ENCODE measurements at places on chromosomes 11 and 22. TPM values are rescaled to one million over a fixed set of nuclear protein-coding genes. Genes with fewer than 3 reads are reported as not detected.
A peak's percentile ranks its signal among the peaks of the same experiment; 100 is the strongest.

The NXPE4 gene
- not detected for polyA plus RNA-seq

GRCh38 chr11:57179681-57180080 lies 2.1 kb upstream of the LRRC55 start:
- H3K4me1 ChIP-seq, result no peaks in the 10 kb centered on the region
- no peak for DNase-seq
- no peaks in the 10 kb centered on the region for H3K36me3 ChIP-seq
- H3K27me3 ChIP-seq, result peaks cover 4% of the 10 kb centered on the region
- H3K4me3 ChIP-seq, result no peak overlapping the region

The MN1 gene
- polyA plus RNA-seq, result not detected

DNA sequence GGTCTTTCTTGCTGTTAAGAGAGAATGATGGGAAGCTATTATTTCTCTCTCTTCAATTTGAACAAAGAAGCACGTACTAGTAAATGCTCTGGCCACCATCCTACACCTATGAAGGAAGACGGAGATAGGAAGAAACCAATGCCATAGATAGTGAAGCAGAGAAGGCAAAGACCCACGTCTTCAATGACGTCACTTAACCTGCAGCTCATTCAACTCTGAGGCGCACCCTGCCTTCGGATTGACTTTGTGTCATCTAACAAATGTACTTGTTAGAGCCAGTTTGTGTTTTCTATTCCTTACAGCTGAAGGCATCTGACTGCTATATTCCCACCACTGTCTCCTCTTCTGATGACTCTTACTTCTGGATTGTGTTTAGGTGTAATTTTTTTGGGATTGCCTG lies 332.5 kb upstream of the DDI1 start:
- DNase-seq, result no peak
- H3K27ac ChIP-seq, result no peak overlapping the region
- no peaks in the 10 kb centered on the region for H3K27me3 ChIP-seq
- no peaks in the 10 kb centered on the region for H3K4me1 ChIP-seq
- no peak overlapping the region for H3K4me3 ChIP-seq

The LIPT2 gene
- 17.0 TPM for polyA plus RNA-seq

The OR10A2 gene
- polyA plus RNA-seq, result not detected

GRCh38 chr11:119470317-119471291 lies 47.6 kb upstream of the THY1 start:
- H3K27ac ChIP-seq, result no peak overlapping the region
- peaks cover 5% of the 10 kb centered on the region for H3K27me3 ChIP-seq
- H3K4me1 ChIP-seq, result no peaks in the 10 kb centered on the region
- H3K4me3 ChIP-seq, result no peak overlapping the region
- DNase-seq, result no peak
- H3K36me3 ChIP-seq, result no peaks in the 10 kb centered on the region

DNA sequence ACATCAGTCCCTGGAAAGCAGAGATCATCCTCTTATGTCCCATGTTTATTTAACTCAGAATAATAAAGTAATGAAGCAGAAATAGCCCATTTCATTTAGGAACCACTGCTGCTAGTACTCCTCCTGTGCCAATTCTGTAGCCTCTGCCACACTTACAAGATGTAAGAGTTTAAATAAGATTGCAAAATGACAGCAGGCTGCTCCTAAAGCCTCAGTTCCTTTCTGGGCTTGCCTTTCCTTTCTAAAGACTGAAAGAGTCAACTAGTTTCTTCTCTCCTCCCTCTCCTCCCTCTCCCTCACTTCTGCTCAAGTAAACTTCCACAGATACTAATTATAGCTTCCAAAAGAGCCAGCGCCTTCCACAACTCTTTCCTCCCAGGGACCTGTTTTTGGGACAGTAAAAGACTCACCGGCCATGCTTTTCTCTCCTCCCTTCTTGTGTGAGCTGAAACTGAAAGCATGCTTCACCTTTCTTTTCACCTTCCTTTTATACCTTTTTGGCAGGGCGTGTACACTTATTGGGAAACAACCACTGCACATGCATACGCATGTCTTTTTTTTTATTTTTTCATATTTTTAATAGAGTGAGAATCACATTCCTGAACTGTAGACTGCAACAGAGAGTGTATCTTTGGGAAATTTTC lies 26.1 kb upstream of the CARD16 start:
- no peaks in the 10 kb centered on the region for H3K27me3 ChIP-seq
- DNase-seq, result no peak
- no peak overlapping the region for H3K27ac ChIP-seq
- no peaks in the 10 kb centered on the region for H3K36me3 ChIP-seq

DNA sequence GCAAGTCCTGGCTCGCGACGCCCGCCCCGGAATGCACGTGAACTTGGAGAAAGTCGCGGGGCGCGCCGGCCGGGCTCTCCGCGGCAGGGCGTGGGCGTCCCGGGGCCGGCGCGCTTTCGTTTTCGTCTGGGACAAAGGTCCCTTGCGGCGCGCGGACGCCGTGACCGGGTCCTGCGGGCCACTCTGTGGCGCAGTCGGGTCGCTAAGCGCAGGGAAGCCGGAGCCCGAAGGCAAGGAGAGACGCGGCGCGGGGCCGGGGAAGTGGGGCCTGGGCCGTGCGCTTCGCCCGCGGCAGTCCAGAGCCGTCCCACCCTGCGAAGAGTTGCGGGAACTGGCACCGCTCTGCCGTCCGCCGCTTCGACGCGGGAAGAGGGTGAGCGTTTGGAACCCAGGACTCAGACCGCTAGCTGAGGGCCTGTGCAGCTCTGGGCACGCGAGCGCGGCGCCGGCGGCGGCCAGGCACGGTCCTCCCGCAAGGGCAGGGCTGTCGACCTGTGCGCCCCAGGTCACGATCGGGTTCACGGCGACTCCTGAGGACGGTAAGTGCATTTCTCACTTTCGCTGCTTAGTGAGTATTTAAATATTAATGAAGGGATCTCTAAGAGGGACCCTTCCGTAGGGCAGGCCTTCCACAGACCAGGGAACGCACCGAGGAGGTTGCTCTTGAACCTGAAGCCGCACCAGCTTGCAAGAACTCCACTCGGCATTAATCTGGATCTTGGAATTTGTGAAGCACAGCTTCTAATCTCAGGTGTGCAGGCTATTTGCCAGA lies 78.0 kb upstream of the PPARA start:
- H3K36me3 ChIP-seq, result no peaks in the 10 kb centered on the region
- DNase-seq, result peak; percentile 17
- H3K27me3 ChIP-seq, result no peaks in the 10 kb centered on the region
- peak overlapping the region; percentile 25 for H3K4me3 ChIP-seq

DNA sequence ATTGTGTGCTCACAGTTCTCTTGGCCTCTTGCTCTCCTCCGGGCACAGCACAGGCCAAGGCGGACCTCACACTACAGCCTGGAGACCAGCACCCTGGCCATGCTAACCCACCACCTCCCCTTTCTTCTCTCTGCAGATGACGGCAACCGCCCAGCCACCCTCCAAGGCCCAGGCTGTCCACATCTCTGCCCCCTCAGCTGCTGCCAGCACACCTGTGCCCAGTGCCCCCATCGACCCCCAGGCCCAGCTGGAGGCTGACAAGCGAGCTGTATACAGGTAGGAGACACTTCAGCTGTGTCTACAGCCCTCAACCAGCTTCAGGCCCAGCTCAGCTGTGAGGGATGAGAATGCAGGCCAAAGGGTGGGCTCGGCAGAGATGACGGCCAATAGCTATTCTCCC lies 128.4 kb downstream of the FEZ1 start:
- no peak overlapping the region for H3K4me3 ChIP-seq
- DNase-seq, result no peak
- no peaks in the 10 kb centered on the region for H3K4me1 ChIP-seq
- no peaks in the 10 kb centered on the region for H3K36me3 ChIP-seq
- no peak overlapping the region for H3K27ac ChIP-seq

- DNase-seq, result no peak
- H3K4me3 ChIP-seq, result no peak overlapping the region
- no peaks in the 10 kb centered on the region for H3K36me3 ChIP-seq
- H3K27me3 ChIP-seq, result no peaks in the 10 kb centered on the region
- no peaks in the 10 kb centered on the region for H3K4me1 ChIP-seq
- H3K27ac ChIP-seq, result no peak overlapping the region
Measured at GRCh38 chr11:20064961-20065405, 95.3 kb downstream of the DBX1 start.

All from CD8-positive, alpha-beta memory T cell (primary cell).